ENCODE measurements at places on chromosomes 1 and 21.

DNA sequence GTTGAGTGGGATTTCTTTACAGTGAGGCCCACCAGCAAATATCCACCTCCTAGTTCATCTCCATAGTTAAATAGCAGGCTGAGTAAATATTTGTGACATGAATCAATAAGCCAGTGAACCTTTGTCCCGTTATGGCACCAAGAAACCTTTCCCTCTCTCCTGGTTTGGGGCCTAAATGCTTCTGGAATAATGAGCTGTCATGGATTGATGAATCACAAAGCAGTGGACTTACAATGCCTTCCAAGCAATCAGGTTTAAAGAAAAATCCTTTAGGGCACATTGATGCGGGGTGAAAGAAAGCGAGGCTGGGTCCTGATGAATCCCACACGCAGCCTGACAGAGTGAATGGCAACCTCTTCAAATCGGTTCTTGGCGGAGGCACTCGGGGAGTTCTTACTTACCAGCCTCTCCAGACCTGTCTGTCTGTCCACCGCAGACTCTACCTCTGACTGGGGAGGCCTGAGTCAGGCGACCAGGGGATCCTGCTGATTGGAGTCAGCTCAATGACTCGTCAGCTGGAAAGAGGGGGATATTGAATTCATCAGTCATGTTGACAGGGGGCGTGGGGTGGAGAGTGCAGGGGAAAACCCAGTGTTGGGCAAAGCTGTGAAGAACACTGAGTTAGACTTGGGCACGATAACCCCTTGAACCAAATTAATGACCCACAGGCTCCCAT lies 247.3 kb downstream of the PLPP3 start:
- no peak for DNase-seq

GRCh38 chr1:230441183-230442029 lies 15.3 kb upstream of the PGBD5 start:
- no peak for DNase-seq

- no peak for DNase-seq
These were observed 87.0 kb downstream of the NMNAT2 start for GRCh38 chr1:183331091-183331742.

GRCh38 chr1:81804312-81804711 lies 3.6 kb downstream of the ADGRL2 start:
- DNase-seq = no peak

GRCh38 chr1:243959998-243960397 lies 91.1 kb upstream of the ZBTB18 start:
- no peak for DNase-seq

DNA sequence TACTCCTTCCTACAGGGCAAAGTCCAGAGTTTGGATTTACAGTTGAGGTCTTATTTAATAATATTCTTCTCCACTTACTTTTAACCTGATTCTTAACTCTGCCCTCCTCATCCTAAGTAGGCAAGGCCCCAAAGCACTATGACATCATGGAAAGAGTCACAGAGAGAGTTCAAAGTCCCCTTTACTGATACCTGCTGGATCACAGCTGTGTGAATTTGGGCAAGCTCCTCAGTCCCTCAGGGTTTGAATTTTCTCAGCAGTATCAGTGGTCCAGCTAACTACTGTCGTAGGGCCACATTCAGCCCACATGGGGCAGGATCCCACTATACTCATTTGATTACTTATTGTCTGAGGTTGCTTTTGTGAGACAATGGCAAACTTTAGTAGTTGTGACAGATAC lies 16.0 kb downstream of the TYW3 start:
- DNase-seq = no peak

DNA sequence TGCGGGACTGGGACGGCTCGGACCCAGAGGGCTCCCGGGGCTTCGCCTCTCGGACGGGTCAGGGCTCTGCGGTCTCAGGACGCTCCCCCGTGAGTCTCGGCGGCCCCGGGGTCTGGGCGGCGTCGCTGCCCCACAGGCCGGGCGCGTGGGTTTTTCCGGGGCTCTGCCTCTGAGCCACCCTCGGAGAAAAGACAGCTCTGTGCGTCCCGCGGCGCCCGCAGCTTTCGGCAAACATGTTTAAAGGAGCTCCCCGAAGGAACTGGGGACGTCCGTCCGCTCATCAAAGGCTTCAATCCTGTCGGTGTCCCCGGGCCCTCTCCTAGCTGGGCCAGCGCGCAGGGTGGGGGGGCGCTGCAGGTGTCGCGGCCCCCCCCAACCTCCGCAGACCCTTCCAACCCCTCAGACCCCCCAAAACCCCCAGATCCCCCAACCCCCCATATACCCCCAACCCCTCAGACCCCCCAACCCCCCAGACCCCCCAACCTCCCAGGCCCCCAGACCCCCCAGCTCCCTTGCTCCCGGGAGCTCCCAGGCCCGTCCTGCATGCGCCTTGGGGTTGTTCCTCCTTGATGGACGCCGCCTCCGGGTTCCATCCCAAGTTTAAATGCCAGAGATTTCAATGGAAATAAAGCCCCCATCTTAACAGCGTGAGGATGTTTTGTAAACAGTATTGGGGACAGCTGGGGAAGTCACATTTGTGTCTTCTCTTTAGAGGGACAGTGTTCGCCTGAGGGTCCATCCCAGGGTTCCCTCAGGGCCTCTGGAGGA lies 996 bp upstream of the C1orf159 start:
- DNase-seq = peak; percentile 22

- no peak for DNase-seq
These were observed 601.0 kb downstream of the NUF2 start for GRCh38 chr1:163922743-163923201.

DNA sequence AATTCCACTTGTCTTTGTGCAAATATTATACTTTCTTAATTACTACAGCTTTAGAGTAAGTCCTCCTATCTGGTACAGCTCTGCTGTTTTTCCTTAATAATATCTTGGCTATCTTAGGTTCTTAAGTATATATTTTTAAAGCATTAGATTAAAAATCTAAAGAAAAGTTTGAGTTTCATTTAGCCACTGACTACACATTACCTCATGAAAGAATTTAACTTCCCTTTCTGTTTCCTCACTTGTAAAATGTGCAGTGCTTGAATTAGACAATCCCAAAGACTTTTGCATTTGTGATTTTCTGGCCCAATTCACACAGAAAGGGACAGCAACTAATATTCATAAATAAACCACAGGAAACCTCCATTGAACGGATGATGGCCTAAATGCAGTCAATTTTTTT lies 126.4 kb upstream of the SAMSN1 start:
- DNase-seq = no peak

DNA sequence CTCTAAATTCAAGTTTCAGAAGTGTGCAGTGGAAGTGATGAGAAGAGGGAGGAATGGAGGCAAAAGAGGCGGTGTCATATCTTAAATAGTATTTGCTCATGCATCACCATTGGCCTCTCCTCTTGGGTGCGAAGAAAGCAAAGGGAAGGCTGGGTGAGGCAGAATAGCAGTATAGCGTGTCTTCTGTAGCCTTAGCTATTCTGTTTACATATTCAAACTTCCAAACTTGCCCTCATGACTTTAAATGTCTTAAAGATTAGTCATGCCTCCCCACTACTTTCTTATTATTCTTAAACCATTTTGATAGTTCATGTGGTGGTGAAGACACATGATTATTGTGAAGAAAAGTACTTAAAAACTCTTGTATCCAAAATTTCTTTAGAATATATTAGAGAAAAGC lies 104.6 kb upstream of the TENT5C start:
- DNase-seq = no peak

GRCh38 chr1:116189481-116189880 lies 78.3 kb downstream of the MAB21L3 start:
- DNase-seq = no peak

- no peak for DNase-seq
These were observed 11.5 kb downstream of the PHLDA3 start for GRCh38 chr1:201457508-201457960.

- DNase-seq = no peak
These were observed 49.6 kb downstream of the CTTNBP2NL start for GRCh38 chr1:112445596-112445995.

- no peak for DNase-seq
These were observed at the start of gene PODN for GRCh38 chr1:53061859-53062707. PODN (plus strand) TSS chr1:53062213; CDS start chr1:53069856, 7,643 bp downstream.

DNA sequence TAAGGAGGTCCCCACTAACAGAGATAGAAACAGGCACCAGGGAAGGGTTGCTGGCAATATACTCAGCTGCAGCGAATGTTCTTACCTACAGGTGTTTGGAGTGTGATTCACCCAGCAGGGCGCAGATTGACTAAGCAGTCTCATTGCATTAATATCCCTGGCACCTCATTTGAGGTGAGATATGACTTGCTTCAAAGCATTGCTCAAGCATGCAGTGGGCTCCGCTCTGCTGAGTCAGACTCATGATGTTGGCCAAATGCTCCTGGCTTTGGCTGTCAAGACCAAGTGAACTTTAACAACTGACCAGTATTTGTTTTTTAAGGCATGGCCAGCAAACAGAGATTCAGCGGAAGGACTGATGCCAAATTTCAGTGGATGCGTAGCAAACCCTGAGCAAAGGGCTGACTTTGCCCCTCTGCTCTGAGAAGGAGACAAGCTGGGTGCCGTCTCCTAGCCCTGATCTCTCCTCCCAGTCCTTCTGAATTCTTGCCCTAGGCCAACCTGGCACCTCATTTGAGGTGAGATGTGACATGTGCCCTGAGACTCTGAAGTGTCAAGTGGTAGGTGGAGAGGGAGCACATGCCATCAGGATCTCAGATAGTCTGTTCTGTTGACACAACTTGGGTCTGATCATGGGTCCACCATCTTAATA lies 187.1 kb upstream of the COA6 start:
- no peak for DNase-seq

All from NCI-H1105 (cell line).